Activated effector memory CD4-positive, alpha-beta T cell treated with anti-CD3 and anti-CD28 coated beads, Interleukin-2, amount 50 U/mL, for 16 hours (primary cell): ENCODE measurements at places on chromosomes 2 and 18.

GRCh38 chr2:237720444-237720843, 78.1 kb upstream of the RBM44 start:
- no peak for DNase-seq

- no peak for DNase-seq
Observed at GRCh38 chr18:42477267-42477666, 522.2 kb downstream of the PIK3C3 start.

- DNase-seq, result no peak
Observed at GRCh38 chr2:238176613-238177012, 17.8 kb downstream of the ERFE start.

DNA sequence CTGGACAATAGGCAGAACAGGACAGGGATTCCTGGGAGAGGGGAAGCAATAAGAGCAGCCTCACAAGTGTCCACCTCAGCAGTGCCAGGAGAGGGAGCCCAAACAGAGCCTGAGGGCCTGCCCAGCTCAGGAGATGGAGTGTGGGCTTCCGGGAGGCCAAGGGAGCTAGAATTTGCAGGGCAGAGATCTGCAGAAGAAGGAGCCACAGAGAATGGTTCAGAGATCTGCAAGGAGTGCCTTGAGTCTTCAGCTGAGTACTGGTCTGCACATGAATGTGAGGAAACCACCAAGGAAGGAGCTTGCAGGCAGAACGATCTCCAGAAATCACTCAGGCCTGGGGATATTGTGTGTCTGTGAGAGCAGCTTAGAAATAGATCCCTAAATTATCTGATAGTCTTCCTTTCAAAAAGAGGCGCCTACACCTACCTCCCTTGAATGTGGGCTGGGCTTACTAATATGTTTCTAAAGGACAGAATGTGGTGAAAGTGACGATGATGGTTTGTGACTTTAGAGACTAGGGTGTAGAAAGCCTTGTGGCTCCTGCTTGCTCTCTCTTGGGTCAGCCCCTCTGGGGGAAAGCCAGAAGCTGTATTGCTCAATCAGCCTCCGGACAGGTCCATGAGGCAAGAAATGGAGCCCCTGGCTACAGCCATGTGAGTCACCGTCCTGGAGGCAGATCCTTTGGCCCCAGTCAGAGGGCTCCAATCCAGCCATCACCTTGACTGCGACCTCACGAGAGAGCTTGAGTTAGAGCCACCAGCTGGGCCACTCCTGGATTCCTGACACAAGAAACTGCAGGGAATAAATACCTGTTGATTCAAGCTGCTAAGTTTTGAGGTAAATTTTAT, 7.6 kb upstream of the LPIN1 start:
- no peak for DNase-seq

DNA sequence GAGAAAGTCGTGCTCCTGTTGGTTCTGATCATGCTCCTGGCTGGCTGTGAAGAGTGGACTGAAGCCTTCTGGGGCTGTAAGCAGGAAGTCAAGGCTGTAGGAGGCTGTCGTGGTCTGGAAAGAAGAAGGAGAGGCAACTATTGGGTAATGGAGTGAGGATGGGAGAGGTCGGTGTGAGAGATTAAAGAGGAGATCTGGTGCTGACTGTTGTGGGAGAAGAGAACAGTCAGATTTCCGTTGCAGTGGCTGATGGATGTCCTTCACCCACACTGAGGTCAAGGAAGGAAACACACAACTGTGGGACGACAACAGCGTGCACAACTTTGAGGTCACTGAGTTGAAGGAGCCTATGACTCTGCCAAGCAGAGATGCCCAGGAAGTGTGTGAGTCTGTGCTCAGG, 2.8 kb upstream of the PSMD1 start:
- DNase-seq, result no peak

- DNase-seq, result peak; percentile 64
Observed at GRCh38 chr2:168490015-168490874, 34.2 kb downstream of the CERS6 start.

GRCh38 chr18:54382733-54383252, 25.1 kb downstream of the C18orf54 start:
- DNase-seq, result no peak

- DNase-seq, result no peak
Observed at GRCh38 chr2:138177693-138178092, 213.4 kb downstream of the HNMT start.

DNA sequence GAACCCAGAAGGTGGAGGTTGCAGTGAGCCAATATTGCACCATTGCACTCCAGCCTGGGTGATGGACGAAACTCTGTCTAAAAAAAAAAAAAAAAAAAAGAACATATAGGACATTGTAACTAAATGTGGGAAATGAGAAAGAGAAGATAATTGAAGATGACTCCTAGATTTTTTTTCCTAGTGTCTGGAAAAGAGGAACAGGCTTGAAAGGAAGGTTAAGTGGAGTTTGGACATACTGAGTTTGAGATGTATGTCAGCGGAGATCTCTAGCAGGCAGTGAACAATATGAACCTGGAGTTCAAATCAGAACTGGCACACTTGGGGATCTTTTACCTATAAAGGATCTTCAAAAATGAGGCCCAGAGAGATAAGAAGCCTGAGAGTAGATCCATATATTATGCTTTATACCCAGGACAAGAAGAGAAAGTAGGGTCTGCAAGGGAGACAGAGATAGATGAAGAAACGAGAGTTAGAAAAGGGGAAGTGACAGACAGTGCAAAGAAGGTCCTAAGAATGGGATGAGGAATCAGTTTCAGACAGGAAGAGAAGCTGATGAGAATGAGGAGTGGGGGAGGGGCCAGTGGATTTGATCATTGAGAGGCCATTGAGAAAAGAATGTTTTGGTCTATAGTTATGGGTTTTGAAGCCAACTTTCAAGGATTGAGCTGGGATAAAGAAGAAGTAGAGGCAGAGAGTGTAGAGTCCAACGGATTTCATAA, 46.9 kb upstream of the CD28 start:
- no peak for DNase-seq

- no peak for DNase-seq
Observed at GRCh38 chr18:49613141-49613640, 51.3 kb downstream of the LIPG start.

DNA sequence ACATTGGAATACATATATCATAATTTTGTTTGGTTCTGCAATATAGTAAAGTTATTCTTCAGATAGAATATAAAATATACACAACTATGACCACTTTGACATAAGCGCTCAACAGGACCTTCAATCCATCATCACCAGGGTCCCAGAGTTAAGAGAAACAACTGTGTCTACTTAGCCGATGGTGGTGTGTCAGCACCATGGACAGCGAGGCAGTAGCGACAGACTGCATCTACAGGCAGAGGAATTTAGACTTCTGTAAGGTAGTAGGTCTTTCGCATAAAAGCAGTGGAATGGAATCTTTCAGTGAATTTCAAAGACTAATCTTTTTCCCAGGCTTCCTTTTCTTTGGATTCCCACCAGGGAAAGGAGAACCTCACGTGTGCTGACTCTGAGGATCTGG, 20.5 kb upstream of the LRPPRC start:
- no peak for DNase-seq

GRCh38 chr2:176321916-176322315, 52.7 kb downstream of the MTX2 start:
- no peak for DNase-seq

DNA sequence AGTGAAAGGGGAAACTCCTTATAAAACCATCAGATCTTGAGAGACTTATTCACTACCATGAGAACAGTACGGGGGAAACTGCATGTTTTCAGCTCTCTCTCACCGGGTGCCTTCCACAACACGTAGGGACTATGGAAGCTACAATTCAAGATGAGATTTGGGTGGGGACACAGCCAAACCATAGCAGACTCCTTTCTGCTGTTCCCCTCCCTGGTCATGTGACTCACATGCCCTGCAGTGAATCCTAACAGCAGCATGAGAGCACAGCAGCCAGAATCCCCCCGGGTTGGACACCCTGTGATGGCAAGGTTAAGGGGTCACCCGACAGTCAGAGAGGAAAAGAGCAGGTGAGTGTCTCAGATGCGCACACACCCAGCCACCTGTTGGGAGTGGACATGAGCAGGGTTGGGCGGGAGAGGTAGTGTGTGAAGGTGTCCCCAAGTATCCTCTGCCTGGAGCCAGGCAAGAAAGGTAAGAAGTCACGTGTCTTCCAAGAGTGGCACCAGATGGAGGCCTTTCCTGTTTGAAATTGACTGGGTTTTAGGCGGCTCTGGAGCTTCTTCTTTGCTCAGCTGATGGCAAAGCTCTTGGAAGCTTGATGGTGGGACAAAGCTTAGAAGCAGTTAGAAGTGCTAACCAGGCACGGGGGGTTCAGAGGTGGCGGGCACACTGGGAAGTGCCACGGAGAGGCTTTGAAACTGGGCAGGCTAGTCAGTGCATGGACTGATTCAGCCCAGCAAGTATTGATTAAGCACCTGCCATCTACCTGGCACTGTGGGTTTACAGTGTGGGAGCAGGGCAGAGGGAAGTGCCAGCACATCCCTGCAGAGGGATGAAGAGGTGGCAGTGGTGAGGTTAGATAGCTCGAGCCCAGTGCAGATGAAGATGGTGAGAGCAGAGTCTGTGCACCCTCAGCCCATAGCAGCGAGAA, 68.7 kb downstream of the RHOB start:
- no peak for DNase-seq

GRCh38 chr2:10915731-10916276, 4.1 kb downstream of the KCNF1 start:
- DNase-seq, result peak; percentile 46

DNA sequence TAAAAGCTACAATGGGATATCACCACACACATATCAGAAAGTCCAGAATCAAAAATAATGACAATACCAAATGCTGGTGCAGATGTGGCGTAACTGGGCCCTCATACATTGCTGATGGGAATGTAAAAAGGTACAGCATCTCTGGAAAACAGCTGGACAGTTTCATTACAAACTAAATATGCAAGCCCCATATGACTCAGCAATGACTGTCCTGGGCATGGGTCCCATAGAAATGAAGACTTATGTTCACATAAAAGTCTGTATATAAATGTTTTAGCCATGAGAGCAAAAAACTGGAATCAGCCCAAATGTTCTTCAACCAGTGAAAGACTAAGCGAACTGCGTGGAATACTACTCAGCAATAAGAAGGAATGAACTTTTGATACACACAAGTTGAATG, 56.7 kb downstream of the ALPK2 start:
- DNase-seq, result no peak

DNA sequence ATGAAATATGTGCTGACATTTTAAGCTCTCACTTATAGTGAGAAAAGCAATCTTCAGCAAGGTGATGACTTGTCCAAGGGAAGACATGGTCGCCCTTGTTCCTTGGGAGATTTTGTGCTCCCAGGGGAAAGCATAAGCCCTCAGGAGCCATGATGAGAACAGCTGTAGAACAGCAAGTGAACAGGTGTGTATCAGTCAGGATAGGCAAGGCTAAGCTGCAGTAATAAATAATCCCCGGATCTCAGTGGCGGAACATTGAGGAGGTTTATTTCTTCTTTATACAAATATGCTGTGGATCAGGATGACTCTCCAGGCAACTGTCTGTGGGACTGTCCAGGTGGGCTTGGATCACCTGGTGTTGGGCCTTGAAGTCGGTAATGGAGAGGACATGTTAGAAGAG, 103.1 kb downstream of the MSH2 start:
- DNase-seq, result no peak

DNA sequence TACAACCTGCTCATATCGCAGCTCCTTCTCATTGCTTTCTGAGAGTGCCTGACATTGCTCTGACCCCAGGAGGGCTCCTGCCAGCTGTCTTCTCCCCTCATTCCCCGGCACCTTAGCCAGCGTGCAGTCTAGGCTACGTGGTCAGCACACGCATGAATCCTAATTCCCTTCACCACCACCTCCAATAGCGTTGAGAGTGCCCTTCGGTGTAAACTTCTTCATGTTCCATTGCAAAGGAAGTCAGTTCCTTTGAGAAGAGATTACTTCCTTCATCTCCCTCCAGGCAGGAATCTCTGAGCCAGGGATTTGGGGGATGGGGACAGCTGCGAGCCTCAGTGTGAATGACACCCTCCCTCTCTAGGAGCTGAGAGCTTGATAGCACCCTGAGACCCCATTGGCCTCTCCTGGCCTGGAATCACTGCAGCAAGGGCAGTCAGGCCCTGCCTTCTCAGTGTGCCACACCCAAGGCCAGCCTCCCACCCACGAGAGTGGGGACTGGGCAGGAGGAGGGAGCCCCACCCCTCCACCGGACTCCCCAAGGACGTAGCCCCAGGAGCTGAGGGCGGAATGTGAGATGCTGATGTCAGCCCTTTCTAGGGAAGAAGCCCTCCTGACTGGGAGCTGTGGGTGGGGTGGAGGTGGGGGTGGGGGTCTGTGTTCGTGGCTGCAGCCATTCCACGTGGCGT, 53.4 kb downstream of the SLC66A2 start:
- DNase-seq, result peak; percentile 16

DNA sequence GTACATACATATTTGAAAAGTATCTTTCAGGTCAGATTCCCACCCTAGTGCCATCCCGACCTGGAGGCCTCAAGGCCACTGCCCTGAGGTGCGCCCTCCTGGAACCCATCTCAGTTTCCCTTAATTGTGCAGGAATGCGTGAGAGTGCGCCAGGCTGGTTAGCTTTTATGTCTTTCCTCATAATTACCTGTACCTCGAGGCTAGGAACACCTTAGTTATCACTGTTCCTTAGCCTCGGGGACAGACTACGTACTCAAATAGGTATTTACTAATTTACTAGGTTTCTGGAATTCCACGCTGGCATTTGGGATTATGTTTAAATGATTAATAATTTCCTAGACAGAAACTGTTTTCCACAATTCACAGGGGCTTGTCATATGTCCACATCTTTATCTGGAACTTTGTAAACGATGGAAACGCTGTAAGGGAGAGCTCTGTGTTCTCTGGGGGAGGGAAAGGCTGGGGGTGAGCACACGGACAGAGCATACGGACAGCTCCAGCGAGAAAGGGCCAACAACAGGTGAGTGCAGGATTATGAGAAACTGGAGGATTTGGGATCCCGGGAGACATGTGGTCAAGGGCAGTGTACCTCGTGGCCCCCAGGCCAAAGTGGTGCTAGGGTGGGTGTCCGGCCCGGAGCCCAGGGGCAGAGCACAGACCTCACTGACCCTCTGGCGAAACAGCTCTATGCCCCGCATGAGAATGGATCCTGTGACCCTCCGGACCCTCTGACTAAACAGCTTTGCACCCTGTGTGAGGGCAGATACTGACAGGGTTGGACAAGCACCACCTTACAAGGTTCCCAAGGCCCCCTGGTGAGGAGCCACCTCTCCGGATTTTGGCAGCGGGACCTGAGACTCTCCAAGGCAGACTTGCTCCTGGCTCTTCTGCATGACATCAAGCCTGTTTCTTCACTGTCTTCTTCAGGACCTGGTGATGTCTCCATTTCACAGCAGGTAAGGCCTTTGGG, 102.0 kb upstream of the PXDN start:
- DNase-seq, result no peak

GRCh38 chr2:33131111-33131510, 184.4 kb downstream of the LTBP1 start:
- DNase-seq, result no peak

- DNase-seq, result no peak
Observed at GRCh38 chr2:230318190-230319121, 8.5 kb upstream of the SP140L start.
